ENCODE measurements at places on chromosomes 16 and 17.

DNA sequence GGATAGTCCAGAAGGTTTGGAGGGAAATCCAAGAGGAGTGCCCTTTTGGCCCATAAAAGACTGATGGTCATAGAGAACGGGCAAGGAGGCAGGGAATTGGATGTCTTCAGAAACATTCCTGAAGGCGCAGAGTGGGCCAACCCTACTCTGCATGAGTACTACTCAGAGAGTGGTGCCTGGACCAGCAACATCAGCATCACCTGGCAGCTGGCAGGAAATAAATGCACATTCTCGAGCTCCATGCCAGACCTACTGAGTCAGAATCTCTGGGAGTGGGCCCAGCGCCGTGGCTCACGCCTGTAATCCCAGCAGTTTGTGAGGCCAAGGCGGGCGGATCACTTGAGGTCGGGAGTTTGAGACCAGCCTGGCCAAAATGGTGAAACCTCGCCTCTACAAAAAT is 27.1 kb upstream of the SLC39A11 start:
- DNase-seq: no peak

DNA sequence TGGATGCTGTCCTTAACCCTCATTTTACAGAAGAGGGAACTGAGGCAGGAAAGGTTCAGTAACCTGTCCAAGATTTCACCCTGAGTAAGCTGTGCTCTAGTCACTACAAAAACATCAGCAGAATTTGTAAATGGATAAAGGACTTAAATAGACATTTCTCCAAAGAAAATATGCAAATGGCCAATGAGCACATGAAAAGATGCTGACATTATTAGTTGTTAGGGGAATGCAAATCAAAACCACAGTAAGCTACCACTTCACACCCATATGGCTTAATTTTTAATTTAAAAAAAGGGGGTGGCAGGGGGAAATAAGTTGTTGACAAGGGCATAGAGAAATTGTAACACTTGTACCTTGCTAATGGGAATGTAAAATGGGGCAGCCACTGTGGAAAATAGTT is 51.4 kb downstream of the C17orf67 start:
- no peak for DNase-seq

DNA sequence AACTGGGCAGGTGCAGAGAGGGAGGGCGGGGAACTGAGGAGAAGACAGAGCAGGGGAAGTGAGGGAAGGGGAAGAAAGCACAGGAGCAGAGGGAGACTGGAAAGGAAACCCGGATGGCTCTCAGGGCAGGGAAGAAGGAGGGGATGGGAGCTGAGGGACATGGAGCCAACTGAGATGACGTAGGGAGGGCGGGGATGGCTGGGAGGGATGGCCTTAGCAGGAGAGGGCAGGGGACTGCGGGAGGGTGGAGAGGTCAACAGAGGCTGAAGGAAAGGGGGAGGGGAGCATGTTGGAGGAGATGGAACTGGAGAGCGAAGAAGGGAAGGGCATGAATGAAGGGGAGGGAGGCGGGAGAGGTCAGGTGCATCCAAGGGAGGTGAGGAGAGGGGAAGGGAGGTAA is 81.9 kb downstream of the KCNJ12 start:
- no peak for DNase-seq

GRCh38 chr16:70579648-70580630 is 56.3 kb downstream of the SF3B3 start:
- no peak for DNase-seq

GRCh38 chr16:54454616-54455015 is 168.0 kb upstream of the IRX3 start:
- no peak for DNase-seq

GRCh38 chr16:67001726-67002125 is 13.3 kb downstream of the CES4A start:
- no peak for DNase-seq

GRCh38 chr16:87426423-87427215 is 34.5 kb downstream of the MAP1LC3B start:
- DNase-seq: no peak

- DNase-seq: no peak
Measured at GRCh38 chr17:39208136-39208535, 8.1 kb downstream of the RPL19 start.

Measured in NCI-H510A treated with DMSO at 0.1 percent for 48 hours (cell line).